Naive B cell (primary cell): ENCODE measurements at places on chromosomes 12 and 14.

- peak; percentile 25 for DNase-seq
Observed at GRCh38 chr12:31362759-31363415, 36.9 kb upstream of the SINHCAF start.

GRCh38 chr14:50520947-50521815 is 11.2 kb downstream of the MAP4K5 start:
- no peak for DNase-seq

- DNase-seq, result no peak
Observed at GRCh38 chr14:80543211-80543610, 331.9 kb upstream of the DIO2 start.

DNA sequence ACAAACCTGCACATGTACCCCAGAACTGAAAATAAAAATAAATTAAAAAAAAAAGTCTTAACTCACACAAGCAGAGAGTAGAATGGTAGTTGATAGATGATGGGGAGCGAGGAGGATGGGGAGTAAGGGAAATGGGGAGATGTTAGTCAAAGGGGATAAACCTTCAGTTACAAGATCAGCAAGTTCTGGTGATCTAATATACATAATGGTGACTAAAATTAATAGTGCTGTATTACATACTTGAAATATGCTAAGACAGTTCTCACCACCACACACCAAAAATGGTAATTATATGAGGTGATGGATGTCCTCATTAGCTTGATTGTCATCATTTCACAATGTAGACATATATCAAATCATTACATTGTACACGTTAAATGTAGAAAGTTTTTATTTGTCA is 3.2 kb upstream of the C12orf42 start:
- no peak for DNase-seq

GRCh38 chr12:4943938-4944284 is 34.2 kb downstream of the KCNA1 start:
- DNase-seq, result no peak

GRCh38 chr14:64946310-64947045 is 3.9 kb upstream of the GPX2 start:
- DNase-seq, result no peak
